ENCODE measurements at places on chromosomes 13 and 19. TPM values are rescaled to one million over a fixed set of nuclear protein-coding genes. Genes with fewer than 3 reads are reported as not detected.

- peaks cover 16% of the 10 kb centered on the region for H3K4me1 ChIP-seq
- DNase-seq: no peak
- peaks cover 22% of the 10 kb centered on the region for H3K27me3 ChIP-seq
- H3K27ac ChIP-seq: no peak overlapping the region
- no peaks in the 10 kb centered on the region for H3K36me3 ChIP-seq
These were observed 9.0 kb downstream of the F2RL3 start for GRCh38 chr19:16897856-16898161.

Gene C13orf42
- total RNA-seq: not detected

GRCh38 chr13:66225072-66225471 lies 1005.1 kb downstream of the PCDH9 start:
- no peaks in the 10 kb centered on the region for H3K27me3 ChIP-seq
- H3K4me1 ChIP-seq: no peaks in the 10 kb centered on the region
- H3K36me3 ChIP-seq: no peaks in the 10 kb centered on the region
- DNase-seq: no peak

DNA sequence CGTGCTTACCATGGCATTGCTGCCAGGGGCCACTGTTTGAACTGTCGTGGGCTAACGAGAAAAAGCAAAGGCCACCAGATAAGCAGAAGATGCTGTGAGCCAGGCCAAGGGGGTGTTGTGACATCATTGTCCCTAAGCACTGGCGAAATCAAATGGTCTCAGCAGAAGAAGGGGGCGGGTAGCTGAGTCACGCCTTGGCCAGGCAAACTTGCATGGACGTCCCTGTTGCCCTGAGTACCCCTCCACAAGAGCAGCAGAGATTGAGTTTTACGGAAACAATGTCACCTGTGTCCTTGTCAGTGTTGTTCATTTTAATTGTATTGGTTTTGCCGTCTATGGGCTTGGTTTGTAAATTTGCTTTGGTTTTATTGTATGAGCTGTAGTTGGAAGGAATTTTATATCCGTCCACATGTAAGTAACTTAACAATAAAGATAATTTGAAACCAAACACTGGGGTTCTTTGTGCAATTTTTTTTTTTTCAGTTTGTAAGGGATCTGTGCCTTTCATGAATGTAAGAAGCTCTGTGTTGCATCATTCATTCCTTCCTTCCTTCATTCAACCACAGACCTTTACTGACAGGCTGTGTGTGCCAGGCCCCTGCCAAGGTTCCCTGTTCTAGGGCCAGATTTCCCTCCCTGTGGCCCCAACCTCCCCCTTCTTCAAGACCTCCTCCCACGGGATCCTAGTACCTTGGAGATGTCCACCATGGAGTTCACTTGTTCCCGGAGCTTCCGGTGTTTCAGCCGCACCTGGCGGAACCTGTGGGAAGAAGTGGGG lies 12.3 kb downstream of the KCNN4 start:
- H3K4me1 ChIP-seq: peaks cover 57% of the 10 kb centered on the region
- peak overlapping the region; percentile 35 for H3K27ac ChIP-seq
- H3K4me3 ChIP-seq: no peak overlapping the region
- peaks cover 86% of the 10 kb centered on the region for H3K36me3 ChIP-seq
- H3K27me3 ChIP-seq: no peaks in the 10 kb centered on the region
- no peak for DNase-seq

GRCh38 chr19:13022859-13023636 lies 27.8 kb downstream of the NFIX start:
- peak; percentile 35 for DNase-seq
- H3K4me3 ChIP-seq: peak overlapping the region; percentile 55
- H3K27me3 ChIP-seq: peaks cover 31% of the 10 kb centered on the region
- H3K27ac ChIP-seq: no peak overlapping the region
- peaks cover 8% of the 10 kb centered on the region for H3K36me3 ChIP-seq

Gene IPO5
- total RNA-seq: 256 TPM

- H3K4me1 ChIP-seq: peaks cover 97% of the 10 kb centered on the region
- no peak for DNase-seq
- no peak overlapping the region for H3K4me3 ChIP-seq
- peaks cover 11% of the 10 kb centered on the region for H3K36me3 ChIP-seq
- H3K27me3 ChIP-seq: no peaks in the 10 kb centered on the region
These were observed 88.4 kb downstream of the FOXO1 start for GRCh38 chr13:40578055-40578454.

Gene ANKRD24
- 1.1 TPM for total RNA-seq

DNA sequence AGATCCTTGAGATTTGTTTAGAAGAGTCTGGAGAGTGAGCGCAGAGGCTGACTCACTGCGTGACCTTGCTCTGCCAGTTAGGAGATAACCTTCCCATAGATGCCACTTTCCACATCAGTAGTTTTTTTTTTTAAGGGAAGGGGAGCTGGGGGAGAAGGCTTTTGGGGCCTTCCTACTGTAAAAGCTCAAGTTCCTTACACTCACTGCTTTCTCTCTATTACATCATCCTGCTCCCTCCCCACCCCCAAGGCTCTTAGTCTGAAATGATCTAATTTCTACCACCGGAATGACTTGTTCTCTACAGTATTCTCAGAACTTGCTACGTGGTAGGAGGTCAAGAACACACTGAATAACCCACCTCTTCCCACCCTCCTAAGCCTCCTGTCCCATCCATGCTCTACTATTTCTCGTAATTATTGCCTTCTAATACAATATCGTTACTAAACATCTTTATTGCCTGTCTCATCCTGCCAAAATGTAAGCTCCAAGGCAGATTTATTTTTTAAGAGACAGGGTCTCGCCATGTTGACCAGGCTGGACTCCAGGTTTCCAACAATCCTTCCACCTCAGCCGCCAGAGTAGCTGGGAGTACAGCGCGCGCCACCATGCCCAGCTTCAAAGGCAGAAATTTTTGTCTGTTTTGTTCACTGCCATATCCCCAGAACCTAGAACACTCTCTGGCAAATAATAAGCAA lies 1.2 kb downstream of the LONP1 start:
- H3K27me3 ChIP-seq: no peaks in the 10 kb centered on the region
- H3K4me3 ChIP-seq: peak overlapping the region; percentile 98
- peak overlapping the region; percentile 99 for H3K27ac ChIP-seq
- peaks cover 42% of the 10 kb centered on the region for H3K36me3 ChIP-seq
- peak; percentile 85 for DNase-seq

Gene ZNF345
- total RNA-seq: 3.5 TPM

- H3K27ac ChIP-seq: no peak overlapping the region
- H3K4me3 ChIP-seq: peak overlapping the region; percentile 72
- peaks cover 7% of the 10 kb centered on the region for H3K36me3 ChIP-seq
- peaks cover 17% of the 10 kb centered on the region for H3K4me1 ChIP-seq
- peaks cover 64% of the 10 kb centered on the region for H3K27me3 ChIP-seq
These were observed 1.5 kb downstream of the ZIC5 start for GRCh38 chr13:99969919-99970650.
